ENCODE measurements at places on chromosomes 2 and 18.

GRCh38 chr2:178328037-178328436, 122.9 kb downstream of the PRKRA start:
- no peak for DNase-seq

DNA sequence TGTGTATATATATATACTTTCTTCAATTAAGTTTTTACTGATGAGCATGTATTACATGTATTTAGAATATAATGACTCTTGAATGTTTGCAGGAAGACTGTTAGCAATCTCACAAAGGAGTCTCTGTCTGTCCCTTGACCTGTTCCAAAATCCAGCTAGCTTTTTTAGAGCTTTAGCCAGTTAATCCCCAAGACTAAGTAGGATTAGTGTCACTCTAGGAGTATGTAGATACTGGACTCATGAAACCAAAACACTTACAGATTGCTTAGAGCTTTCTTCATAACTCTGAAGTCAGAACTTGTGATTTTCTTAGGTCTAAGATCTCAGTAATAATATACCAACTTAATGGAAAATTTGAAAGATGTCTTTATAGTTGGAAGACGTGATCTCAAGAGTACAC, 2.2 kb downstream of the UBXN4 start:
- no peak for DNase-seq

DNA sequence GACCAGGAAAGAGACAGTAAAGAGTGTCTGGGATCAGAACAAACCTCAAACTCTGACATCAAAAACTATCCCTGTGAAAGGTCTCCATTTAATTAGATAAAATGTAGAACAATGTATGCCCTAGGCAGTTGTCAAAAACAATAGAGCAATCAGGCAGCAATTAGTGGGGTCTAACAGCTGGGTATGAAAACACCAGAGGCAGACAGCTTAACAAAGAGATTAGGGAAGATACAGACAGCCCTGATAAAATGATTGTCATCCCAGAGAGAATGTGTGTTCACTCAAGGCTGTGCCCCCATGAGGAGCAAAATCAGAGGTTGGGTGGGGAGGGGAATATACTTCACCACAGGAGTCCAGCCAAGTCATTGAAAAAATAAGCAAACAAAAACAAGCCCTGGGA, 50.0 kb downstream of the INPP4A start:
- DNase-seq = no peak

DNA sequence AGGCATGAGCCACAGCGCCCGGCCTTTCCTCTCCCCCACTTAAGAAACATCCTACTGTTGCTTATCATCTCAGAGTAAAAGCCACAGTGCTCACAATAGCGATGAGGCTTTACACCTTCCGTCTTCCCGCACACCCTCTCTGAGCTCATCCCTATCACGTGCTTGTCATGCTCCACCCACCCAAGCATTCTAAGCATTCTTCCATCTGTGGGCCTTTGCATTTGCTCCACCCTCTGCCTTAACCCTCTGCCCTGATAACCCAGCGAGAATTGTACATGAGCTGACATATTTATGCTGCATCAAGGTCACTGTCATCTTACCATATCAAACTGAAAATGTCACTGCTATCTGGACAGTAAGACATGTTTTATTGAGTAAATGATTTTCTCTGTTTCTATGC, 22.6 kb downstream of the FOXI3 start:
- DNase-seq = no peak

- no peak for DNase-seq
Observed at GRCh38 chr2:19932928-19933327, 31.1 kb upstream of the TTC32 start.

- DNase-seq = peak; percentile 32
Observed at GRCh38 chr2:55269645-55269990, 587 bp upstream of the MTIF2 start.

Data from NB4 (cell line).